ENCODE measurements at places on chromosomes 6 and 20. TPM values are rescaled to one million over a fixed set of nuclear protein-coding genes. Genes with fewer than 3 reads are reported as not detected.

RRAGD gene
- not detected for total RNA-seq

FAM184A gene
- not detected for total RNA-seq

CST5 gene
- total RNA-seq, result not detected

- no peak overlapping the region for H3K4me3 ChIP-seq
- no peak overlapping the region for H3K27ac ChIP-seq
- 0 out of 2 replicates have a peak, but pooled peaks cover 6% of the 10 kb centered on the region for H3K4me1 ChIP-seq
- no peaks in the 10 kb centered on the region for H3K36me3 ChIP-seq
These were observed 30.1 kb downstream of the PIM1 start for GRCh38 chr6:37200085-37200484.

FAM209B gene
- total RNA-seq, result not detected

GRCh38 chr20:44790638-44791393 is 19.5 kb downstream of the RIMS4 start:
- H3K4me1 ChIP-seq, result no peaks in the 10 kb centered on the region
- H3K27ac ChIP-seq, result no peak overlapping the region
- no peak overlapping the region for H3K4me3 ChIP-seq
- DNase-seq, result no peak
- H3K36me3 ChIP-seq, result no peaks in the 10 kb centered on the region
- H3K27me3 ChIP-seq, result peaks cover 16% of the 10 kb centered on the region

ADGRG6 gene
- total RNA-seq, result 1.6 TPM

HLA-DPB1 gene
- total RNA-seq, result 14.9 TPM

Measured in GM23248 (cell line).